Stimulated activated CD8-positive, alpha-beta memory T cell treated with anti-CD3 and anti-CD28 coated beads, Interleukin-4, amount 100 ng/mL, for 48 hours (primary cell): ENCODE measurements at places on chromosomes 7 and 10.

DNA sequence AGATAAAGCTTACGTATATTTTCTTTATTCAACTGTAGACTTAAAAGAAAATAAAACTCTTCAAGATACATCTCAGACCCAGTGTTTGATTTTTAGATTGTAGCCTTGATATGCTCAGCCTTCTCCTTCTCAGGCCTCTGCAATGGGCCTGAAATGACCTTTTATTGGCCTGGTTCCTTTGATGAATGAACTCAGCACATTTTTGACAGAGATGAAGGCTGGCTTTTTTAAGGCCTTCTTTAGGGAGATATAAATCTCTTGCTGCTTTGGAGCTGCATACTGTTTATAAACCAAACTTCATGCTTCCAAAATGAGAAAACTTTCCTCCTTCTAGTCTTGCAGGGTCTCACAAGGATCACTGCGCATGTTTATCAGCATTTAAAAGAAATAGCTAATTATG is 1049.8 kb downstream of the LRMDA start:
- DNase-seq, result no peak

DNA sequence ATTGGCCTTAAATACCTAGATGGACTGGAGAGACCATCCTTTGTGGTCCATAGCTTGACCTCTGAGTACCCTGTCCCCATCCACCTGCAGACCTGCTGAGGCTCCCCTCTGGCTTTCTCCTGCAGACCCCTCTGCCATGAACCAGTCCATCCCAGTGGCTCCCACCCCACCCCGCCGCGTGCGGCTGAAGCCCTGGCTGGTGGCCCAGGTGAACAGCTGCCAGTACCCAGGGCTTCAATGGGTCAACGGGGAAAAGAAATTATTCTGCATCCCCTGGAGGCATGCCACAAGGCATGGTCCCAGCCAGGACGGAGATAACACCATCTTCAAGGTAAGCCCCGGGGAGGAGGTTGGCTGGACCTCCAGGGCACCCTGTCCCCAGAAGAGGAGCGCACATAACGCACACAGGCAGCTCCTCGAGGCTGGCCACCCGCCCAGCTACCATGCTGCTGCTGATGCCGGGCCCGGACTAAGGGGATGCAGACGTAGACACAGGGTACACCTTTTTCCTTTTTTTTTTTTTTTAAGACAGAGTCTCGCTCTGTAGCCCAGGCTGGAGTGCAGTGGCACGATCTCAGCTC is 4.3 kb downstream of the IRF5 start:
- no peak for DNase-seq

DNA sequence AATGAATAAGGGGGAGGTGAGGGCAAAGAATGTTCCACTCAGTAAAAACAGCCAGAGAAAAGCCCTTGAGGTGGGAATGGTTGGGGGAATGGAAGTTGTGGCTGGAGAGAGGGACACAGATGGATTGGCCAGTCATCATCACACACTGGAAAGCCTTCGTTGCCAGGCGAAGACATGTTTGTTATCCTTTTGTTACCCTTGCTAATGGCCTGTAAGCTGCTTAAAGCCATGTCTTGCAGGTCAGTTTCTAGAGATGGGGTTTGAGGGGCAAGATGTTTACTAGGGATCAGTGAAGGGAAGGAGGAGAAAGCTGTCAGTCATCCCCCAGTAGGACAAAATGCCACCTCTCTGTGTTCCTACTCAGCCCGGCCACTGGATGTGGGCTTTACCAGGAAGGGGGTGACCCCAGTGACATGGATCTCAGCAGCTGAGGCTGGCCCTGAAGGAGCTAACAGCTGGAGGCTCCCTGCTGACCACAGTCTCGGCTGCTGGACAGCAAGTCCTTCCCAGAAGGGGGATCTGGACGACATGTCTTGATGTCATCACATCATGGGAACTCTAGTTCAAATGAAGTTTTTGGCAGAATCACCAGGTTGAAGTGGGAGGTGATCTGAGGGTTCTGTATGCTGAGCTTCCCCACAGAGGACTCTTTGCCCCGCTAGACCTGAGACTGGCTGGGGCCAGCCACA is 66.2 kb downstream of the TBXAS1 start:
- DNase-seq, result no peak

DNA sequence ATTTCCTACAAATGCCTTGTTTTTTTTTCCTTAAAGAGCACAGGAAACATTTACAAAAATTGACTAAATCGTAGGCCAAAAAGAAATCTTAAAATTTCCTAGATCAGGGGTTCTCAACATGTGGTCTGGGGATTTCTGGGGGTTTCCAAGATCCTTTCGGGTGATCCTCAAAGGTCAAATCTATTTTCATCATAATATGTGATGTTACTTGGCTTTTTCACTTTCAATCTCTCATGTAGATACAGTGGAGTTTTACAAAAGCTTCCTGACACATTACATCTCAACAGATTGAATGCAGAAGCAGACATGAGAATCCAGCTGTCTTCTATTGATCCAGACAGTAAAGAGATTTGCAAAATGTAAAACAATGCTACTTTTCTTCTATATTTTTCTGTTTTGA is 497.3 kb downstream of the INHBA start:
- DNase-seq, result no peak

GRCh38 chr10:31099094-31099493 is 67.4 kb upstream of the ZNF438 start:
- DNase-seq, result no peak

DNA sequence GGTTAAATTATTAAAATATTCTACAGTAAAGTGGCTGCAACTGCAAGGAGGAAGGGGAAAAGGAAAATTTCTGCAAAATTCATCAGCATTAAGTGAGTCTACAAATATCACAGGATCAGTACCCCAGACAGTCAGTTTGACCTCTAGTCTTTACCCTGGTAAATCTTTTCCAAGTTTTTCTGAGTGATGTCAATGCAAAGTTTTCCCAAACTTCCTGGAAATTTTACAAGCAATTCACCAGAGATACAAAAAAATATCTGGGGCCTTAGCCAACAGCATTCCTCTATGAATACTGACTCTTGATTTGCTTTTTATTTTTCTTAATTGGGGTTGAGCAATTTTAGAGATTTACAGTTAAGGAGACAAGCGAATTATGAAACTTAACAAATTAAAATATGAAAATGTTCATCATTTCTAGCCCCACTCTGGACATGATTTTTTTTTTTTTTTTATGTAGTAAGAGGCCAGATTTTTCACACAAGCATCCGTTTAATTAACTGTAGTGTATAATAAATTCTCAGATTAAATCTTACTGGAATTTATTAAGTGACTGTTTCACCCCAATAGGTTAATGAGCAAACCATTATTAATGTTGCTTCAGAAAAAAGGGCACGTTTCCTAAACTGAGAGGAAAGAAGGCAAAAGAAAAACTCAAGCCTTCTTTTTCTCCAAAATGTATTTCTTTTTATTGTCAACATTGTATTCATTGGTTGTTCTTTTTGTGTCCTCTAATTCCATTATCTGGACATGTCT is 539.5 kb upstream of the FZD8 start:
- no peak for DNase-seq

GRCh38 chr7:19988860-19989259 is 215.4 kb upstream of the TMEM196 start:
- DNase-seq, result no peak
